ENCODE measurements at places on chromosomes 13 and 19.

DNA sequence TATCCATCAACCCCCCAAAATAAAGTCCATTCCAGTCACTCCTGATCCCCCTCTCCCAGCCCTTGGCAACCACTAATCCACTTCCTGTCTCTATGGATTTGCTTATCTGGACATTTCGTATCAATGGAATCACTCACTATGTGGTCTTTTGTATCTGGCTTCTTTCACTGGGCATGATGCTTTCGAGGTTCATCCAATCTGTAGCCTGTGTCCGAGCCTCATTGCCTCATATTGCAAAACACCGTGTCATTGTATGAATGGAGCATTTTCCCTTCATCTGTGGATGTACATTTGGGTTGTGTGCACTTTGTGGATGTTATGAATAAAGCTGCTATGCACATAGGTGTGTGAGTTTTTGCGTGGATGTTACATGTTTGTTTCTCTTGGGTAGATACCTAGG lies 1.4 kb upstream of the FZR1 start:
- no peak for DNase-seq

DNA sequence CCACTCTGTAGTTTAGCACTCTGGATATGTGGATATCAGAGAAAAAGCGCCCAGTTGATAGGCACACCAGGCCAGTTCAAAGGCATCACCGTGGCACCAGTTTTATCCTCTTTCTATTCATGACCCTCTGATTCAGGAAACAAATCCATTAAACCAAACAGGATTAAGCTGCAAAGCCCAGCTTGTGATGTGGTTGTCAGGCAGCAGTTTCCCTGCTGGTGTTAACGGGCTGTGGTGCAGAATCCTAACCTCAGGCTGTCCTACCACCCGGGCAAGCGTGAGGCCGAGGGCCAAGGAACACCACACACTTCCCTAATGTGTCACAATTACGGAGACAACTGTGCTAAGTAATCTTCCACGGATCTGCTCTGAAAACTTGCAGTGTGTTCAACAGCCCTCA lies 209.1 kb downstream of the OLFM4 start:
- no peak for DNase-seq

DNA sequence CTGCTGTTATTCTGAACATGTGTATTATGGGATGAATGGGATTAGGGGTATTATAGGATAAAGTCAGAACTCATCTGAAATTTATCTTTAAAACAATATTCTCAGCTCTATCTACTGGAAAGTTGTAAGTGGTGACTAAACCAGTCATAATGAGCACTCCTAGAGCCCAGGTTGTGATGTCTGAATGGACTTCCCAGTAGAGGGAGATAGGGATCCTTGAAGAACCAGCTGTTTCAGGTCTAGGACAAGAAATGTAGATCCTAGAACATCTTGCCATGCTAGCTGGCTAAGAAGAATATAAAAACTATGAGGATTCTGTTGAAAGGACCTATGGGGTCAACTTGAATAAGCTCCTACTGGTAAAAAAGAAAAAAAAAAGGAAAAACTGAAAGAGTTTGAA lies 310.8 kb downstream of the SLC7A1 start:
- no peak for DNase-seq

GRCh38 chr13:70520275-70521036 lies 412.2 kb upstream of the KLHL1 start:
- no peak for DNase-seq

DNA sequence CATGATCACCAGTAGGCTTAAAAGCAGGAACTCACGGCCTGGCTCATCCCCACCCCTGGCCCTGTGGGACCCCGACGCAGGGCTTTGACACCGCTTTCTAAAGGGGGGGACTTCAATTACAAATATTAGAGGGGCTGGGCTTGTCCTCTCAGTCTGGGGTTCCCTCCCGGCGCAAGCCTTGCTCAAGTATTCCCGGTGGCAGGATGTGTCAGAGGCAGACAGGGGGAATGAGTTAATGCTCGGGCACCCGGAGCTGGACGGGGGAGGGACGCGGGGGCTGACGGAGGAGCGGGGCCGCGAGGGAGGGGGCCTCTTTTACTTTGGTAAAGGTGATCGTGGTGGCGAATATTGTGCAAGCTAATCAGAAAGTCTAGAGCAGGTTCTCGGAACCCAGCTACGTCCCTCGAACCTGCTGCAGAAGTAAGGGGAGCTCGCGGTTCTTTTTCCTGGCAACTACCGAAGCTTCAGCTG lies 1.1 kb downstream of the FGF14 start:
- DNase-seq, result peak; percentile 29

DNA sequence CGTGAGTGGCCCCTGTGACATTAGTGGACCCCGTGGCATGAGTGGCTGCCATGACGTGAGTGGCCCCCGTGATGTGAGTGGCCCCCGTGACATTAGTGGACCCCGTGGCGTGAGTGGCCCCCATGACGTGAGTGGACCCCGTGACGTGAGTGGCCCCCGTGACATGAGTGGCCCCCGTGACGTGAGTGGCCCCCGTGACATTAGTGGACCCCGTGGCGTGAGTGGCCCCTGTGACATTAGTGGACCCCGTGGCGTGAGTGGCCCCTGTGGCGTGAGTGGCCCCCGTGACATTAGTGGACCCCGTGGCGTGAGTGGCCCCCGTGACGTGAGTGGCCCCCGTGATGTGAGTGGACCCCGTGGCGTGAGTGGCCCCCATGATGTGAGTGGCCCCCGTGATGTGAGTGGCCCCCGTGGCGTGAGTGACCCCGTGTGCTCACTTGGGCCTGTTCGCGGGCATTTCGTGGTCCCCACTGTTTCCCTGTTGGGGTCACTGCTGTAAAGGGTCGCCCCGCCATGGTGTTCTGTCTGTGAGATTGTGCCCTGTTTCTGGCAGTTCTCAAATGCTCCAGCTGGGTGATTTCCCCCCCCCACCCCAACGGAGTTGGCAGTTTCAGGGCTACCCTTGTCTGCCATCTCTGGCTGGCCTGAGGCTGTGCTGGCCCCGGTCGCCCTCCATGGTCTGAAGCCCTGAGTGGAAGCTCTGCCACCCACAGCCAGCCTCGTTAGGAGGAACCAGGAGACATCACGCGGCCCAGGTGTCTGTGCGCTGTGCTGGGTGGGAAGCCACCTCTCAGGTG lies 64.2 kb downstream of the MCF2L start:
- DNase-seq, result no peak

DNA sequence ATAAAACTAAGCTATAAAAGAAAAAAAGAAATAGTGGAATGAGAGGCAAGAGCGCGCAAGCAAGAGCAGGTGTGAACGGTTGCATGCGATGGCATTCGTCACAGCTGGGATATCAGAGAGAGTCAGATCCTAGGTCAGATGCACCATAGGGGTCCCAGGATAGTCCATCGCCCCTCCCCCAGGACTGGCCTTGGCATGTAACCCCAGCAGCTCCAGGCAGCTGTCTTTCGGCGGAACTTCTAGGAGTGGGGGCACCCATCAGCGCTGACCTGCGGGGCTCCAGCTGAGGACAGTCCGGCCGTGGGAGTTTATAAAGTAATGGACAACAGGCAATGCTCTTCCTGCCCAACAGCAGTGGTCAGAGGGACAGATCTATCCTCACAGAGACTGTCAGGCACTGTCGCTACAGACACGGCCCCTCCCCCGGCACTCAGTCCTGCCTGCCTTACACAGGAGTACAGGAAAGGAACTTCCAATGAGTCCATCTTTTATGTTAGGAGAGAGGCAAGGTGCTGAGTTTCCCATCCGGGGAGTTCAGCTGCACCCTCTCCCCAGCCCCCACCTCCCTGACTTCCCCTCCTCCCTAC lies 1.4 kb downstream of the SIAH3 start:
- no peak for DNase-seq

- no peak for DNase-seq
Observed at GRCh38 chr19:31092274-31092673, 257.0 kb downstream of the TSHZ3 start.

GRCh38 chr13:40974460-40975407 lies 44.4 kb downstream of the ELF1 start:
- no peak for DNase-seq

DNA sequence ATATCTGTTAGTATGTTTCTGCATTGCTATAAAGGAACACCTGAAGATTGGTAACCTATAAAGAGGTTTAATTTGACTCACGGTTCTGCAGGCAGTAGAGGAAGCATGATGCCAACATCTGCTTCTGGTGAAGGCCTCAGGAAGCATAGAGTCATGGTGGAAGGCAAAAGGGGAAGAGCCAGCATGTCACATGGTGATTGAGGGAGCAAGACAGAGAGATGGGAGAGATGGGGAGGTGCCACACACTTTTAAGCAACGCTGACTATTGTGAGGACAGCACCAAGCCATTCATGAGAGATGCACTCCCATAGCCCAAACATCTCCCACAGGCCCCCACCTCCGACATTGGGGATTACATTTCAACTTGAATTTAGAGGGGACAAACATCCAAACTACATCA lies 32.8 kb downstream of the COG6 start:
- no peak for DNase-seq

- no peak for DNase-seq
Observed at GRCh38 chr13:37747071-37747612, 122.4 kb downstream of the TRPC4 start.

Data from stimulated activated naive CD4-positive, alpha-beta T cell (primary cell).